Ascending aorta (tissue), 2 donors: ENCODE measurements at places on chromosomes 4 and X.

- no peak for DNase-seq
These were observed 4.2 kb upstream of the FGF2 start for GRCh38 chr4:122822466-122822865.

- DNase-seq: no peak
These were observed 2.4 kb upstream of the IRAK1 start for GRCh38 chrX:154022108-154022507.

- no peak for DNase-seq
These were observed 8.2 kb downstream of the RTL3 start for GRCh38 chrX:78650906-78651437.

GRCh38 chr4:125191232-125191631, 123.5 kb upstream of the FAT4 start:
- DNase-seq: no peak

DNA sequence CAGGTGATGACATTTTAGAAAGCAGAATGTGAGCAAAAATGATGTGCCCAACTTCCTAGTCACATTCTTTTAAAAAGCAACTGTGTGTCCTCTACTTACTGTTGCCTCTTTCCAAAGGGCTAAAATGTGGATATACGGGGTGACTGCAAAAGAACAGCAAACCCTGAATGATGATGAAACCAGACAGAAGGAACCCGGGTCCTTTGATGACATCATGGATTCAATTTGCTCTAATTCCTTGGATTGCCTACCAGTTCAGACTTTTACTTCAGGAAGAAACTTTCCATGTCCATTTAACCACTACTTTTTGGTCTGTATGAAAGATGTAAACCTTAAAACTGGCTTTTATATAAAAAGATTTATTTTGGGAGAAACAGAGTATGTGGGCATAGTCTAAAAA, 190.9 kb upstream of the MAB21L2 start:
- DNase-seq: no peak

DNA sequence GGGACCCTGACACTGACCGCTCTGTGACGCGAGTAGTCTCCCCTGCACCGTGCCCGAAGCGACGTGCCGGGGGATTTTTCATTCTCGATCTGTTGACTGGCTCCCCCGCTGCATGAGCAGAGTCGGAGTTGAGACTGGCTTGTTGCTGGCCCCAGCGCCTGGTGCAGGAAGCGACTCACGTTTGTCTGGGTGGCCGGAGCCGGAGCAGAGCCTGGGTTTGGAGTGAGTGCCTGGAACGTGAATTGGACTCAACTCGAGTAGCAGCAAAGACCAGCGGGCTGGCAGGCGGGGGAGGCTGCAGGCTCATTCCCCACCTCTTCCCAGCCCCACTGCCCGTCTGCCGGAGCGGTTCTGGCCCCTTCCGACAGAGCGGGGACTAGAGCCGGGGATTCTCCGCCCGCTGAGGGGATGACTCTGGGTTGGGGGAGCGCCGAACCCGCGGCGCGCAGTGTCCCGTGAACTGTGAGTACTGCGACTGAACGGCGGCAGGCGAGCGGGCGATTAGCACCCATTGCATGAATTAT, 554 bp downstream of the PCDH7 start:
- no peak for DNase-seq

DNA sequence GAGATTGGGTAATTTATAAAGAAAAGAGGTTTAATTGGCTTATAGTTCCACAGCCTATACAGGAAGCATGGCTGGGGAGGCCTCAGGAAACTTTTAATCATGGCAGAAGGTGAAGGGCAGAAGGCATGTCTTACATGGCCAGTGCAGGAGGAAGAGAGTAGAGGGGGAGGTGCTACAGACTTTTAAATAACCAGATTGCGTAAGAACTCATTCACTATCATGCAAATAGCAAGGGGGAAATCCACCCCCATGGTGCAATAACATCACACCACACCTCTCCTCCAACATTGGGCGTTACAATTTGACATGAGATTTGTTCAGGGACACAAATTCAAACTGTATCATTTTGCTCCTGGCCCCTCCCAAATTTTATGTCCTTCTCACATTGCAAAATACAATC, 353.8 kb upstream of the PABPC5 start:
- no peak for DNase-seq
